GM12892 (cell line): ENCODE measurements at places on chromosomes 6 and 20.

- DNase-seq: no peak
Observed at GRCh38 chr6:53616450-53617357, 48.9 kb downstream of the KLHL31 start.

DNA sequence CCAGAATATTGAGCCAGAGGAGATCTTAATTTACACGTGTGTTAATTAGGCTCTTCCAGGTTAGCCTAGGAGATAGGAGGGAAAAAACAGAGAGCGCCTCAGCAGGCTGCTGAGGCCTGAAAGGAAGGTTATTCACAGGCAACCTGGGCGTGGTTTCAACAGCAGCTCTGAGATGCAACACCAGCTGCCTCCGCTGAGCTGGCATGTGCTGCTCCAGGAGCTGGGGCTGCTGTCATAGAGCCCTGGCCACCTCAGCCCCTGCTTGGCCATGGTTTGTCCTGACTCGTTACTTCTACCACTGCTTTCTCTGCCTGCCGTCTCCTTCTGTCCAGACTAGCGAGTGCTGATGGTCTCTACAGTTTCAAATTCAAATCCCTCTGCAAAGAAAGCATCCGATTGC, 32.4 kb upstream of the RPP40 start:
- DNase-seq: no peak

GRCh38 chr6:43901733-43902230, 131.8 kb downstream of the VEGFA start:
- no peak for DNase-seq

DNA sequence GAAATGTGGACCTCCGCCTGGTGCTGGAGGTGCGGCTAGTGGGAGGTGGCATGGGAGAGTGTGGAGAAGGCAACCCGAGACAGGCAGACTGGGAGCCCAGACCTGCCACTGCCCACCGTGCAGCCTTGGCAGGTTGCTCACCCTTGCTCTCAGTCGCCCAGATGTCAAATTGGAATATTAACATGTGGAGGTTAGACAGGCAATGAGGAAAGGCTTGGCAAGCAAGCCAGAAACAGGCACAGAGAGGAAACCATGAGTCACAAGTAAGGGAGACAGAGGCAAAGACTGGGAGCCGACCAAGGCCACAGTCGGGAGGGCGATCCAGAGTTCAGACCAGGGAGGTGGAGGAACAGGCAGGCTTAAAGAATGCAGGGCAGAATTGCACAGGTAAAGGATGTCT, 178.2 kb downstream of the FOXC1 start:
- DNase-seq: no peak

DNA sequence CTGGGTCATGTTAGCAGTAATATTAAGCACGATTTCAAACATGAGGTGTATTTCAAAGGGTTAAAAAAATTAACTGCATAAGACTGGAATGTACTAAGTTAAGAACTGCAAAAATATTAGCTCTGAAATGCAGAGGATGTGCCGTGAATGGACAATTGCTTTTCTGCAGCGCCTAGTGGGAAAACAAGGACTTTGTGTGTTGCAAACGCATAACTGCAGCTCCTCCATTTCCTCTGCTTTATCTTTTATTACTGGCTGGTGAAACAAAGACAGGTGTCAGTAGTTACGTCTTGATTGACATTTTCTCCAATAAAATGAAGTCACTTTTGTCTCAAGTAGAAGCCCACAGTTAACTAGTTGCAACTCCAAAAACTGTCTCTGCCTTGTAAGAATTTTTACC, 1.7 kb downstream of the PDE7B start:
- DNase-seq: no peak

DNA sequence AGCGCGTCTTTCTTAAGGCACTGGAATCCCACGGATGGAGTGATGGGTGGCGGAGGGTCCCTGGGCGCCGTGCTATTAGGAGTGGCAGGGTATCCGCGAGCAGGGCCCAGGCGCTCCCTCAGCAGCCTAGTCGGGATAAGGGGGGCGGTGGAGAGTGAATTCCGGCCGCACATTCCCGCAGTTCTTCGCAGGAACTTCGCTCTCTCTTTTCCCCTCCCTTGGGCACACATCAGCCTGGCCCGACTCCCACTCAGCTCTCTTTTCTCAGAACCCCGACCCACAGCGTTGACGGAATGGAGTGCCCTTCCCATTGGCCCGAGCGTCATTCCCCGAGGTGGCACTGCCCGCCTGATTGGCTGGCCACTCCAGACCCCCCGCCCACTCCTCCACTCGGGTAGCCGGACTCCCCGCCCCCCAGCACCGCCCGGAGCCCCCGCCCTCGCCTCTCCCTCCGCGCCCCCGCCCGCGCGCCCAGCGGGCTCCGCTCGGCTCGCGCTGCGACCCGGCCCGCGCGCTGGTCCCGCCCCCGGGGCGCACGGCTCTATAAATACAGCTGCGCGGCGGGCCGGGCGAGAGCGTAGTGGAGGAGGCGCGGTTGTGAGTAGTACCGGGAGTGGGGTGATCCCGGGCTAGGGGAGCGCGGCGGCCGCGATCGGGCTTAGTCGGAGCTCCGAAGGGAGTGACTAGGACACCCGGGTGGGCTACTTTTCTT, at the start of gene ID4:
Gene ID4, plus strand, starts transcription at position 572 of the 712 bp plus-strand sequence. CDS start 385 bp downstream, outside the sequence.
- no peak for DNase-seq

DNA sequence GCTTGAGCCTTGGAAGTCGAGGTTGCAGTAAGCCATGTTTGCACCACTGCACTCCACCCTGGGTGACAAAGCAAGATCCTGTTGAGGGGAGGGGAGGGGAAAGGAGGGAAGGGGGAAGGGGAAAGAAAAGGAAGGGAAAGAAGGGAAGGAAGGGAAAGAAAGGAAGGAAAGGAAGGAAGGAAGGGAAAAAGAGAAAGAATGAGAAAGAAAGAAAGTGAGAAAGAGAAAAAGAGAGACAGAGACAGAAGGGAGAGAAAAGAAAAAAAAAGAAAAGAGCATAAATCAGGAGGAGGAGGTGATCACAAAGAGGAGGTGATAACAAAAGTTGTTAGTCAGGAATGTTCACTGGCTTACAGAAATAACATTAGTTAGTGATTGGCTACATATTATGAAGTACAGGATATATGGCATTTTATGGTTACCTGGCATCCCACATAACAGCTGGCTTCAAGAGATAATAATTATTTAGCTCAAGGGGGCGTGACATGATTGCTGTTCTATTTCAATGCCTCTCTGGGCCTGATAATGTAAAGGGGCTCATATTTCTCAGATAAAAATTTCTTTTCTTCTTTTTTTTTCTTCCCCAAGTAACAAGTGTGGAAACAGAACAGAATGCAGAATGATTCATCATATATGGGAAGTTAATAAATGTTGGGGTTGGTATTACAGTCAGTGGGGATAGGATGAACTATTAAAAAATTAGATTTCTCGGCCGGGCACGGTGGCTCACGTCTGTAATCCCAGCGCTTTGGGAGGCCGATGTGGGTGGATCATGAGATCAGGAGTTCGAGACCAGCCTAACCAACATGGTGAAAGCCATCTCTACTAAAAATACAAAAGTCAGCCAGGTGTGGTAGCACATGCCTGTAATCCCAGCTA, 27.1 kb downstream of the SAMHD1 start:
- no peak for DNase-seq

- no peak for DNase-seq
Observed at GRCh38 chr6:150212778-150213177, 69.9 kb downstream of the PPP1R14C start.

DNA sequence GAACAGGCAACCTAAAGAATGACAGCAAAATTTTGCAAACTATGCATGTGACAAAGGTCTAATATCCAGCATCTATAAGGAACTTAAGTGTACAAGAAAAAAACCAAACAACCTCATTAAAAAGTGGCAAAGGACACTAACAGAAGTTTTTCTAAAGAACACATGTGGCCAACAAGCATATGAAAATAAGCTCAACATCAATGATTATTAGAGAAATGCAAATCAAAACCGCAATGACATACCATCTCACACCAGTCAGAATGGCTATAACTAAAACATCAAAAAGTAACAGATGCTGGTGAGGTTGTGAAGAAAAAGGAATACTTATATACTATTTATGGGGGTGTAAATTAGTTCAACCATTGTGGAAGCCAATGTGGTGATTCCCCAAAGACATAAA, 5.5 kb downstream of the RFPL4B start:
- DNase-seq: no peak

- no peak for DNase-seq
Observed at GRCh38 chr20:21967481-21967880, 262.0 kb downstream of the PAX1 start.

DNA sequence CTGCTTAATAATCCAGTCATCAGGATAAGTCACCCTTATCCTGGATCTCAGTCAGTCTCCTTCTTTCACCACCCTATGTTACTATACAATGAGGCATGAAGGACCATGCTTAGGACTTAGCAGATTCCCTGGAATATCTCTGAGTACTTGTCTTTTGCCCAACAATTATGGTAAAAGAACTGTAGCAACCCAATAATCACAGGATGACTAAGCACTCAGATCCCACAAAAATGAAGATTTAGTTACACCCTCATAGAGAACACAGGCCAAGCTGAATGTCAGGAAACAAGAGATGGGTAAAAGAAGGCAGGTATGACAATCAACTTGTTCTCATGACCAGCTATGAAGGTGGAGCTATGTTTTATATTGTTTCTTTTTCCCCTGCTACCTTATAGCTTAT, 91.4 kb downstream of the EDN1 start:
- DNase-seq: no peak

DNA sequence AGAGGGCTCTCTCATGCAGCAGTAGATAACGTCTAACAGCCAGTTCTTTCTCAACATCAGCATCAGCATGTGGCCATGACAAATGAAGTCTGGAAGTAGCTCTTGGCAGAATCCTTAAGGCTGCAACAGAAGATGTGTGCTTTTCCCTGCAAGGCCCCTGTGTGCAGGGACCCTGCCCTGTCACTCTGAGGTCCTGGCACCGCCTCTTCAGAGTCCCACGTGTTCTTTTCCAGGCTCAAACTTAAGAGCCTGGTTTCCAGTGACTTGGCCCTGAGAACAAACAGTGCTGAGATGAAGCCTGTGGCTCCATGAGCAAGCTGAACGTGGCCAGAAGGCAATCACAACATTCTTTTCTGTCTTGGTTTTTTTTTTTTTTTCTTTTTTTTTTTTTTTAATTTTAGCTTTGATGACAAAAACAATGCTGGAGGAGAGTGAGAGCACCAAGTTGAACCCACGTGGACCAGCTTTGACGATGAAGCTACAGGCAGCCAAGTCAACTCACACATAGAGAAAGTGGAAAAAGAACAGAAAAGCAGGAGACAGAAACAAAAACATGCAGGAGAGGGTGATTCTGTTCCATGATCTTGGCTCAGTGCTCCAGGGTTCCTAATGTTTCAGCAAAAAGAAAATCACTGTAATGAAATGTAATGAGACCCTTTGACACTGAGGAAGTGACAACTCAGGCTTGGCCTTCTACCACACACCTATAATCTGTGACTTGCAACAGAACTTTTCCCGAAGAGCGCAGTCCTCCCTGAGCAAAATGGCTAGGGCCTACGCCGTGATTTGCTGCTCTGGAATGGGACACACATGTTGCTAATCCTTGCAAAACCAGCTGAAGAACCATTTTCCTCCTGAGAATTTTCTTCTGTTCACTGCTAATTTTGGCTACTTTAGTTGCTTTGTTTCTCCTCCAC, 86.1 kb downstream of the FOXC1 start:
- DNase-seq: no peak

DNA sequence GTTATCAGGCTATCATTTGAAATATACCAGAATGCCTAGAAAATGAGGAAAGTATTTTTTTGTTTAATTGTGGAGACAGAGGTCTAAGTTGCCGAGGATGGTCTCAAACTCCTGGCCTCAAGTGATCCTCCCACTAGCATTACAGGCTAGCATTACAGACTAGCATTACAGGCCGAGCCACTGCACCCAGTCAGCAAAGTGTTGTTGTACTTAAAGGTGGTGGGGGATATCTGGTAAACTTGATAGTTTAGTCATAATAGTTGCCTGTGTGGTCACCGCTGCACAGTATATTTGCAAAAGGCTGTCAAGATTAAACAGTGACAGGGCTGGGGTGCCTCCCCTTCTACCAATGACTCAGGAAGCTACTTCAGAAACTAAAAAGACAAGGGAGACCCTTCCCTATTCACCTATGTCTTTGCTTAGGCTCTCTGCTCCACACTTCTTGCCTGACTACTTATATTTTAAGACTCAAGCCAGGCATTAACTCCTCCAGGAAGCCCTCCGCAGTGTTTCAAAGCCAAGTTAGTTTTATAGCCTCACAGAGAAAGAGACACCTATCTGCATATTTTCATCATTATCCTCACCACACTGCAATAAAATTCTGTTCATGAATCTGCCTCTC, 3.1 kb upstream of the AKIRIN2 start:
- DNase-seq: no peak

- no peak for DNase-seq
Observed at GRCh38 chr6:165181951-165182414, 127.4 kb downstream of the C6orf118 start.

GRCh38 chr20:36873498-36874189, 2.3 kb upstream of the TLDC2 start:
- DNase-seq: no peak

GRCh38 chr20:61538183-61538942, 286.3 kb downstream of the CDH4 start:
- no peak for DNase-seq

- DNase-seq: no peak
Observed at GRCh38 chr6:133380047-133380446, 138.9 kb downstream of the EYA4 start.

DNA sequence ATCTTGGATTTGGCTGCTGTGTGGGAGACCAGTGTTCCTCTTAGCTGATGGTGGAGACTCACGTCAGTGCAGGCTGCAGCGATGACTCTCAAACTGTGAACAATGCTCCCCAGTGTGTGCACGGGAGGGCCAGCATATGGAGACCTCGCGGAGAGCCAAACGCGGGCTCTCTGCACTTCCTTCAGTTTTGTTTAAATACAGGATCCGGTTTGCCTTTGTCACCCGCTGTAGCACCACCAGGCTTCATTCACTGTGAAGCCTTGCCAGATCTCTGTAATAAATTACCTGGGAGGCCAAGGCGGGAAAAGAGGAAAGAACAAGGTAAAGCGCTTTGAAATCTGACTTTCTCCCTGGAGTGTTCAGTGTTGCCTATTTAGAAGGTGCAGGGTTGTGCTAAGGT, 30.7 kb upstream of the TMEM14A start:
- DNase-seq: no peak

DNA sequence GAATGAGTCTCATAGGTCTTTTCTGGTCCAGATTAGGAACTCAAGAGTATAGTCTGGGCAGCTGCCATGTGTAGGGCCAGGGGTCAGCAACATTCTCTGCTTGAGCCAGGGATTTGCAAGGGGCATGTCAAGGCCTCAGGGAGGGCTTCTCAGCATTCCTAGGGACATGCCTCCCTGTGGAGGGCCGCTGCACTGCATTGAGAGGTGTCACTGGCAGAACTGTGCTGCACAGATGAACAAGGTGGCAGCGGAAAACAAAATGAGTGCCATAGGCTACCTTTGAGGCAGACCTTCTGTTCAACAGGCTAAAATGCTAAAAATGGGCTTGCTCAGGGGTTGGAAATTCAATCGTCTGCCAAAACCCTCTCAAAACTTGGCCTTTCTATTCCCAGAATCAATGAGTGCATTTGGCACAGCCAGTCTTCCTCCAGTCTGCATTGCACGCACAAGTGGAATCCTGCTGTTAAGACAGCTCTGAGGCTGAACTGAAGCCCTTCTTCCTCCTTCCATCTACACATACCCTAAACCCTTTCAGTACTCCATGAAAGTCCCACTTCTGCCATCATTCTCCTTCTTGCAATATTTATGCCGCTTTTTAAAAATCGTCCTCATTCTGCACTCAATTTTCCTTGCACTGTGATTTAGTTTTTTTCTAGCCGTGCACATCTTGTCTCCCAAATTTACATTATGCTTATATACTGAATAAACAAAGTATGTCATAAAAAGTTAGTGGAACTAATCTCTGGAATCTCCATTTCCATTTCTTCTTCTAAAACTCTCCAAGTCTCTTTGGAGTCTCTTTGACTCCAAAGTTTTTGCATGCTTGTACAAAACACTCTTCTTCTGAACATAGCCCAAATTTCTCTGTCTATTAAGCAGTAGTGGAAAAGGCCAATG, 51.7 kb downstream of the SLC26A8 start:
- DNase-seq: no peak
